Inflammatory macrophage treated with lipopolysaccharide for 4 hours (primary cell): ENCODE measurements at places on chromosomes 1 and 21.

DNA sequence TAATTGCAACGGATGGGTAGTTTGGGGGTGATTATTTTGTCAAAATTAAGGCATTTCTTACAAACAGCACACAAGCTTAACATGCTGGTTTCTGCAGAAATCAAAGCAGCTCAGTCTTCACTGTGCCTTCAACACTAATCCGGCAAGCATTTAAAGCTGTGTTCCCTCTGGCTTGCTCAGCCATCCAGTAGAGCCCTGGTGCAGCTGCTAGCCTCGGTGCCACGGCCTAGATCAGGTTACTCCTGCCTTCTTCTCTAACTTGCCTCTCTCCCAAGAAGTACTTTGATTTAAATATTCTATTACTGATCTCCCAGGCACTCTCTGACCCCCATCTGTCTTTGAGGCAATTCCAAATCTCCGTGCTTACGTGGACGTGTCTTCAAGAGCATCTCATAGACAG, 85.6 kb downstream of the GREM2 start:
- no peak for DNase-seq

DNA sequence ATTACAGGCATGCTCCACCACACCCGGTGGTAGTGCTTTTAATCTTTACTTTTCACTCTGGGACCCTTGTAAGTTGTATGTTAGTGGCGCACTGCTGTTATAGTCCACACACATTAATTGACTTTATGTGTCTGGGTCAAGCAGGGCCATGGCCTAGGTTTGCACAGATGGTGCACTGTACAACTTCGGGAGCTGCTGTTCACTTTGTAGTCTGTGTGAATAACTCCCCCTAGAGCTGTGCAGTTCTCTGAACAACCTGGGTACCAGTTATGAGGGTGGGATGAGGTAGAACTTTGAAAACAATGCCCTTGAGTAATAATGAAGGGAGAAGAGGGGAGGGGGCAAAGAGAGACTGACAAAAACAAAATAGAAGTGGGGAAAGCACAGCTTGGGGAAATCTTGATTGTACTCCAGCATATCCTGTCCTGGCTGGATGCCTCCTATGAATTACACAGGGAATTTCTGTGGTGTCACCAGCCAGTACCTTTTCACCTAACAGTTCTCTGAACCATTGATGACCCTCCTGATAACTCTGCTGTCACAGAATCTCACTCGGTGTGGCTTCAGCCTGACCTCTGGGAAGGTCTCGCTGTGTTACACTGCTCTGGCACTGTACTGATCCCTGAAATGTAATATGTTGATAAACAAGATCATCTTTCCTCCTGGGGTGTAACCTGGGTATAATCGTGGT, 2.2 kb downstream of the PTGFRN start:
- DNase-seq, result no peak

GRCh38 chr21:37072274-37072987, 440 bp downstream of the PIGP start:
- DNase-seq, result peak; percentile 73

DNA sequence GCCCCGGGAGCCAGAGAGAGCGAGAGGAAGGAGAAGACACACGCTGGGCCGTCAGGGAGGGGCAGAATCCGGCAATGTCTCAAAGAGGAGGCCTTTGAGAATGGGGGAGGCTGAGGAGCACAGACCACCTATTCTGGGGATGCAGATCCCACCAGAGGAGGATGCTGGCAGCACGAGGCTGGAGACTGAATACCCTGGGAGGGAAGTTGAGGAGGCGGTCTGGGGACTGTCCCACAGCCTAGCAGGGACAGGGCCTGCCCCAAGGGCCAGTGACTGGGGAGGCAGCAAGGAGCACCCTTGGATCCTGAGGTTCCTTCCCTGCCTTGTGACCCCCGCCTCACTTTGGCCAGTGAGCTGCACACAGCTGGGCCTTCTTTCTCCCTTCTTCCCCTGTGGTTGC, 49.2 kb downstream of the SLC37A1 start:
- DNase-seq, result no peak

DNA sequence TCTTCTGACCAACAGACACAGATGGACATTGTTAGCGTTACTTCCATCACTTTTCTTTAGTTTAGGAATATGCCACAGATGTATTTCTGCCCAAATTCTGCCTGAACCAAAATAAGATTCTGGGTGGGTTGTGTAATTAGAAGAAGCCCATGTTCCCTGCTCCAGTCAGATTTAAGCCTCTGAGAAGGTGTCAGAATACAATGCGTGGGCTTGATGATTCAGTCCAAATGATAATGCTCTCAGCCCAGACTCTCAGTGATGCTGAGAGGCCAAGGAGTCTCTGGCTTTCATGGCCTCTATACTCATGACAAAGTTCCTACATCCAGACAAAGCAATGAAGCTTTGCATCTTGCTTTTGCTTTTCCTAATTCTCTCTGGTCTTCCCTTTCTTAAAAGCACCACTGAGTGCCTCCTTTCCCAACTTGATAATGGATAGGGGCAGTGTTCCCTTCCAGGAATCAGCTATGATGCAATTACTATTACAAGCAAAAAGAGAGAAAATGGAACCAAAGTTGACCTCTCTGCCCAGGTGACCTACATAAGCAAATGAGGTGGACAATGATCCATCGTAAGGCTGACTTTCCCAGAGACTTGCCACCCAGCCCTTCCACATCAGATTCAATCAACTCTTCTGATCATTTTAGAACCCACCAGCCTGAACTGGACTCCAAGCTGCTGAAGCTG, 8.8 kb downstream of the SEC16B start:
- no peak for DNase-seq

GRCh38 chr1:23927097-23927496, 13.9 kb upstream of the CNR2 start:
- no peak for DNase-seq

GRCh38 chr1:71462247-71462646, 381.4 kb upstream of the ZRANB2 start:
- DNase-seq, result no peak

GRCh38 chr1:44707959-44708831, 22.8 kb downstream of the RNU5D-1 start:
- peak; percentile 78 for DNase-seq

GRCh38 chr1:215399787-215400186, 167.3 kb upstream of the KCTD3 start:
- DNase-seq, result no peak

GRCh38 chr1:160460683-160461287, 60.4 kb downstream of the VANGL2 start:
- no peak for DNase-seq

GRCh38 chr1:50246869-50247268, 138.1 kb downstream of the ELAVL4 start:
- DNase-seq, result no peak
